ENCODE measurements at places on chromosomes 11 and 22.
A peak's percentile ranks its signal among the peaks of the same experiment; 100 is the strongest.

DNA sequence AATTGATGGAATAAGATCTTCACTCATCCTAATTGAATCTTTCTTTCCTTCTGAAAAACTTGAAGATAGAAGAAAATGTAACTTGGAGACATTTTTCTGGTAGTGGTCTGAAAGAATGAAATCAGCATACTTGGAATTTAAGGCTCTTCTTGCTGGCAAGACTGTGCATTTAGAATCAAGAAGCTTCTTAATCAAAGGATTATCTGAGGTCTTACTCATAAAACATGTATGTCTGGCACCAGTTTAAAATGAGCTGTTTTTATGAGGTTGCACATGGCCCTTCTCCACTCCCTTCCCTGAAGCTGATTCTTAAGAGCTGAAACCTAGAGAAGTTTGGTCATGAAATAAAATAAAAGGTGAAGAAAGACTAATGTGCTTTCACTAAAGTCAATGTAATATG lies 77.3 kb downstream of the ARHGEF12 start:
- DNase-seq, result no peak

- no peak for DNase-seq
These were observed 16.7 kb upstream of the ARHGAP32 start for GRCh38 chr11:129208863-129209262.

GRCh38 chr11:134997652-134998320 lies 585.7 kb upstream of the B3GAT1 start:
- DNase-seq, result no peak

- DNase-seq, result no peak
These were observed 51.5 kb downstream of the SLC17A6 start for GRCh38 chr11:22389526-22390282.

DNA sequence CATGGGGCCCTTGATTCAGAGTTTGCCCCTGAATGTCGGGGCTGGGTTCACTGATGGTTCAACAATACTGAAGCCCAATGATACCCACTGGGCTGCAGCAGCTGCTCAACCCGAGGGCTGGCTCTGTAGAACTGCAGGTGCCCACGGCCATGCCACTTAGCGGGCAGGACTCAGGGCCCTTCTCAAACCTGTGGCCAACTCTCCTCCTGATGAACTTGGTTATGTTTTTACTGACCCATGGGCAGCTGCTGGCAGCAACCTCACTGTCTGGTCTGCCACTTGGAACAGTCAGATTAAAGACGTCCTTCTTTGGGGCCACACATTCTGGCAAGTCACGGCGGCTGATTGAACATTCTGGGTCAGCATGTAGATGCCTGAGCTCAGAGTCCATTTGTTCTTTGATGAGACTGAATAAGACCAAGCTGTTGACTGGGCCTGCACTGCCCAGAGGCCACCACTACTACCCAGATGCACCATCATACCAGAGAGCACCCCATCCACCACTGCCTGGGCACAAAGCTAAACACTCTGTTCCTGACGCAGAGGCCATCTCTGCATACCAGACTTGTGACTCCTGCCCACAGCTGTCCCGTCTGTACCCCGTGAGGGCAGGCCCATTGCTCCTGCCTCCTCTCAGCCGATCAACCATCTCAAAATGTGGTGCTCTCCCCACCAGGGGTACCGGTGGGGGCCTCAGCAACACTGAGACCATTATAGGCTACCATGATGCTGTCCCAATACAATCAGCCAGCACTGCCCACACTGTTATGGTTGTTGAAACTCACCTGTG lies 67.8 kb downstream of the SHANK2 start:
- no peak for DNase-seq

DNA sequence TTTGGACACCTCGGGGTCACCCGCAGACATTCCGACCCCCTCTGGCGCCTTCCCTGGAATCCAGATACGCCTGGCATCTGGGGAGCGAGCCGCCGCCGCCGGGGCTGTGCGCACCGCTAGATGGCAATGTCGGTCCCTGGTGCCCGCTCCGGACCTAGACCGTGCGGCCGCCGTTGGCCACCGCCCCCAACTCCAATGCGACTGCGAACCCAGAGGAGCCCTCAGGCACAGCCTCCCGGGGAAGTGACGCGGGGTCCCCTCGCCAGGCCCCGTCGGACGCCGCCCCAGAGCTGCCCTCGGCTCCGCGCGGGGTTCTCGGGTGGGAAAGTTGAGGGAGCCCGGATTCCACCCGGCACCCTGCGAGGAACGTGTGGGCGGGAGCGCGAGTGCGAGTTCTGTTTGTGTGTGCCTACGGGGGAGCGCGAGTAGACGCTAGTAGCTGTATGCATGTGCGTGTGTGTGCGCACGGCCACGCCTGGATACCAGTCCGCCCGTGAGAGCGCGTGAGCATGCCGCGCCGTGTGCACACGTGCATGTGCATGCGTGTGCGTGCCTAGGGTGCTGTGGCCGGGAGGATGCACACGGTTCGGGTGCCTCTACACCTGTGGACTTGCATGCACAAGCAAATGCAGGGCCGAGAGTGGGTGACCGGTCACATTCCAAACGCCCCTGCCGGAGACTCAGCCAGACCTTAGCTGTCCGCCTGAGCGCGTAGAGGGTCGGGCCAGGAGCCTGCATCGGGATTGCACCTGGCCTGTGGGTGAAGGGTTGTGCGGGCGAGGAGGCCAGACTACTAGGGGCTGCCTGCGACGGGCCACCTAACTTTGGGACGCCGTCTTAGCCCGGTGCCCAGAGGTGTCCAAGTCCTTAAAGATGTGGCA lies 1.9 kb downstream of the CHRM4 start:
- peak; percentile 77 for DNase-seq

DNA sequence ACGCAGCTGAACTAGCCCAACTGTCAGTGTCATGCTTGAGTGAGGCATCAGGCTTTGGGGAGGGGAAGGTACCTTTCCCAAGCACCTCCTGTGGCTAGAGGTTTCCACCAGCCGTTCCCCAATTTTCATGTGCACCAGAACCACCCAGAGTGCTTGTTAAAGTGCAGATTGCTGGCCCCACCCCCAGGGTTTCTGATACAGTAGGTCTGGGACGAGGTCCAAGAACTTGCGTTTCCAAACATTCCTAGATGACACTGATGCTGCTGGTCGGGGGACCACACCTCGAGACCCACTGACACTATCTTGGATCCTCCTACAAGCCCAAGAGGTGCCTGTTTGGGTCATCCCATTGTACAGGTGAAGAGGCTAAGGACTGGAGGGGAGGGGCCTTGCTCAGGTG lies 59.8 kb downstream of the PDE2A start:
- no peak for DNase-seq

GRCh38 chr22:37708580-37709444 lies 12.0 kb downstream of the TRIOBP start:
- no peak for DNase-seq

- no peak for DNase-seq
These were observed 48.1 kb downstream of the SHANK2 start for GRCh38 chr11:71204294-71204693.

- peak; percentile 80 for DNase-seq
These were observed 143.2 kb downstream of the BBOX1 start for GRCh38 chr11:27183672-27184457.

DNA sequence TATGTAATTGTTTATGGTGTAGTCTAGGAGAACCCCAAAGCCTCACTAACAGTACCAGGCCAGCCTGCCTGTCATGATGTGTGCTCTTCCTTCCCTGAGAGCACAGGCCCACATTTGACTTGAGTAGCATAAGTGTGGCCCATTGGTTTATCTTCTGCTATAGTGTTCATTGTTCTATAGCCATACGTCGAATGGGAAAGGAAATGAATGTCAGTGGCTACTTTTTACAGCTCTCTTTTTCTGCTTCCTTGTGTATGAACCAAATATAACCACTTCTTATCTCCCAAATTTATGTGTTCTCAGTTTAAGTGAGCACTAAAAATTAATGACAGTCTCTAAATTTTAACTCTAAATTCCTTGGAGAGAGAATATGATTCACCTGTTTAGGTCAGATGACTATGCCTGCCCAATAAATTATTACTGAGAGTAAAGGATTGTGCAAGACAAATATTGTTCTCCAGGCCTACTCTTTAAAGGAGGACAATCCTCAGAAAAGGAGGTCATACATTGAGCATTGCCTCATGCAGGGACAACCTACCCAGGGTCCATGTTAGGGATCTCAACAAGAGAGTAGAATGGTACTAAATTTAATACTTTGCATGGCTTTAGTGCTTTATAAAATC lies 222.9 kb upstream of the ARHGAP20 start:
- no peak for DNase-seq

DNA sequence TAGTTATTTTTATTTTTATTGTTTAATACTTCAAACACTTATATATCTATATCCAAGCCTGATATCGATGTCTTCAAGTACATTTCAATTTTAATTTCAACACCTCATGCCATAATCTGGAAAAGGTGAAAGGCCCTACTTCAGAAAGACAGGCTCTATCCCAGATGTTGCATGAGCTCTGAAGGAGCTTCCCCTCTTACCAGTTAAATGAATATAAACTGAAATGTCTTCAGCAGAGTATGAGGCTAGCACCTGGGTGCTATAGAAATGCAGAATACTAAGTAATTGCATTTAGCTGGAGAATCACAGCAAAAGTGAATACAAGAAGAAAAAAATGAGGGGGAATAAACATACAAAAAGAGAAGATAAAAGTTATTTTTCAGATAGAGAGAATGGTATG lies 11.5 kb upstream of the GRIA4 start:
- DNase-seq, result no peak

GRCh38 chr11:111745719-111746504 lies 20.3 kb downstream of the PPP2R1B start:
- no peak for DNase-seq

DNA sequence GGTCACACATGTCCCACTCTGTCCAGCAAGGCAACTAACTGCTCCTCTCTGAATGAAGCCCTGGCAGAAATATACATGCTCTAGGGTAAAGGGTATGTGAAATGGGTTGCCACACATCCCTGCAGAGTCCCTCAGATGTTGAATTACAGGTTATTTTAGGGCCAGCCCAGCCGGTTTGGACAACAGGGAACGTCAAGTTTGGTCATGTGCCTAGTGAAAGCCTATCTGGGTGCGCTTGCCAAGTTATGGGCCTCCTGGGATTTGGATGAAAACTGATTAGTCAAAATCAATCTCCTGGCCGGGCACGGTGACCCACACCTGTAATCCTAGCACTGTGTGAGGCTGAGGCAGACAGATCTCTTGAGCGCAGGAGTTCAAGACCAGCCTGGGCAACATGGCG lies 10.4 kb downstream of the AP1B1 start:
- no peak for DNase-seq

- peak; percentile 69 for DNase-seq
These were observed 24.1 kb downstream of the KCNE3 start for GRCh38 chr11:74443071-74443864.

DNA sequence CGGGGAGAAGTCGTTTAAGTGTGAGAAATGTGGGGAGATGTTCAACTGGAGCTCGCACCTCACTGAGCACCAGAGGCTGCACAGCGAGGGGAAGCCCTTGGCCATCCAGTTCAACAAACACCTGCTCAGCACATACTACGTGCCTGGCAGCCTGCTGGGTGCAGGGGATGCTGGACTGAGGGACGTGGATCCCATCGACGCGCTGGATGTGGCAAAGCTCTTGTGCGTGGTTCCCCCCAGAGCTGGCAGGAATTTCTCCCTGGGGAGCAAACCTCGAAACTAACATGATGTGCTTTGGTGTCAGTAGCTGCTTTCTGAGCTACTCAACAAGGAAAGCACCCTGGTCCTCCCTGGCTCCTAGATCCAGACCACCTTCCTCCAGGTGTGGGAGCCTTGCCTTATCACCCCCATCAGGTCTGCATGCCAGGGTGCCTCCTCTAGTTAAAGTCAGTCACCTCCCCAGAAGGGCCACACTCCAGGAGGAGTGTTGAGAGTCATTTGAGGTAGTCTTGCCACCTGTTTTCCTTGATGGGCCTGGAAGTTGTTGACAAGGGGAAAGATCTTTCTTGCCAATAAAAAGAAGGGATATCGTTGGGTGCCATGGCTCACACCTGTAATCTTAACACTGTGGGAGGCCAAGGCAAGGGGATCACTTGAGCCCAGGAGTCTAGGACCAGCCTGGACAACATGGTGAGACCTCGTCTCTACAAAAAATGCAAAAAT lies 12.9 kb downstream of the ZNF74 start:
- DNase-seq, result no peak

DNA sequence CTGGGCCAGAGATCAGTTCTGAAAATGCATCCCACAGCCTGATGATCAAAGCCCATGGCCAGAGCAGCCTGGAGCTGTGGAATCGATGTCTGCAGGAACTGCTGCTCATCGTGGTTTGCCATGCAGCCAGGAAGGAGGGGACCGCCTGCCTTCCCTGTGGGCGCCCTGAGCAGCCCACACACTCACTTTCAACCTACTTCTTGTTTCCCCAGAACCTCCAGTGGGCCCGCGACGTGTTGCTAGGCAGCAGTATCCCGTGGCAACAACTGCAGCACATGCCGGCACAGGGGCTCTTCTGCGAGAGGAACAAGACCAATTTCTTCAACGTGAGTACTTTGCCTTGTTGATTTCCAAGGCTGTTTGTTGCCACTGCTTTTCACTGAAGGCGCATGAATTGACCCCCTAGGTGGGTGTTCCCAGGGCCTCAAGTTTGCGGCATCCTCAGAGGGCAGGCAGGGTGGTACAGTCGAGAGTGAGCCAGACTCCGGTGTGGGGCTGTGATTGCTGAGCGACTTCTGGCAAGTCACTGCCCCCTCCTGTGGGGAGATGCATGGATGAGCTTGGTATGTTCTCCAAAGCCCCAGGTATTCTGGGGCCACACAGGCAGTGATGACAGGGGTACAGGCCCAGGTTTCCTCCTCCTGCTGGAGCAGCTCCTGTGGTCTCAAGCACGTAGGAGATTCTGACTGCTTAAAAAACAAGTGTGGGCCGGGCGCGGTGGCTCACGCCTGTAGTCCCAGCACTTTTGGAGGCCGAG lies 47.0 kb upstream of the SUSD2 start:
- DNase-seq, result no peak

DNA sequence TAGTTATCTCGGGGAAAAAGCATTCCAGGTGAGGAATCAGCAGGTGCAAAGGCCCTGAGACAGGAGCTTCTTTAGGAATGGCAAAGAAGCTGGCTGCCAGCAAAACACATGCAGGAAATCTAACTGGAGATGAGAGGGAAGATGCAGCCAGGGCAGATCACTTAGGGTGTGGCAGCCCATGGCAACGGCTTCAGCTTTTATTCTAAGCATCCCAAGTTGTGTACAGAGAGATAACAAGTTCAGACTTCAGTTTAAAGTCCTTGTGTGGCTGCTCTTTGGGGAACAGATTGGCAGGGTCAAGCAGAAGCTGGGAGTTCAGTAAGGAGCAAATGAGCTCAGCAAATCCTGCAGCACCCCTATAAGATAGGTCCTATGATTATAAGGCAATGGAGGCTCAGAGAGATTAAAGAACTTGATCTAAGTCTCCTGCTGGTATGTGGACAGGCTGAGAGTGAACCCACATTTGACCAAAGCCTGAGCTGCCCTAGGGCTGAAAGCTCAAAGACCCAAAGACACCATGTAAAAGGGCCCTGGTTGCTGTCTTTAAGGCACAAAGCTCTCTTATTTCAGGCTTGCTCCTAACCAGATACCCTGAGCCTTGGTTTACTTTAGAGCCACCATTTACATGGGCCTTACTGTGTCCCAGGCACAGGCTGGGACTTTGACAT lies 466.8 kb downstream of the SOX6 start:
- DNase-seq, result no peak
